ENCODE measurements at places on chromosomes 1 and 21.

DNA sequence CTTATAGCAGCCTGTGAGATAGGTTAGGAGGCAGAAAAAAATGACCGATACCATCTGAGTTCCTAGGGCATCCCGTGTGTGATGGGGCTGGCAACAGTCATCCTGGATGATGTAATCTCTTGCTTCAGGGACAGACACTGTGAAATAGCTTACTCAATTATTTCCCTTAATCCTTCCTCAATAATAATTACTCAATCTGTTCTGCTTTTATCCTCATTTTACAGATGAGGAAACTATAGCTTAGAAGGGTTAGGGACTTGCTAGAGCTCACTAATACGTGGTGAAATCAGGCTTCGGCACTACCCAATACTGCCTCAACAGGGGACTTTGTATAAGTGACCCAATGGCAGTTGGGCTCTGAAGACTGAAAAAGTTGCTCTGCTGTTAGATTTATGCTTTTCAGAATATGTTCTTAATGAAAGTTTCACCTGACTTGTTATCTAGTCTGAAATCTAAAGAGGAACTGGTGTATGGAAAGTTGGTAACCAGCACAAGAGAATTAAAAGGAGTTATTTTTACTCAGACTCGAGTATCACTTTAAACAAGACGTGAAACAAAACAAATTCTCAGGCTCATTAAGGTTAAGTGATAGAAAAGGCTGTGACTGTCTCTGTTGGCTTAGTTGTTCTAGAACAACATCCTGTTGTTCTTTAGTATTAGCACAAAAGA is 14.4 kb downstream of the CD55 start:
- DNase-seq = no peak

GRCh38 chr1:212514782-212515181 is 82.1 kb downstream of the NENF start:
- no peak for DNase-seq

- DNase-seq = no peak
These were observed 64.1 kb upstream of the RNPC3 start for GRCh38 chr1:103461161-103462105.

DNA sequence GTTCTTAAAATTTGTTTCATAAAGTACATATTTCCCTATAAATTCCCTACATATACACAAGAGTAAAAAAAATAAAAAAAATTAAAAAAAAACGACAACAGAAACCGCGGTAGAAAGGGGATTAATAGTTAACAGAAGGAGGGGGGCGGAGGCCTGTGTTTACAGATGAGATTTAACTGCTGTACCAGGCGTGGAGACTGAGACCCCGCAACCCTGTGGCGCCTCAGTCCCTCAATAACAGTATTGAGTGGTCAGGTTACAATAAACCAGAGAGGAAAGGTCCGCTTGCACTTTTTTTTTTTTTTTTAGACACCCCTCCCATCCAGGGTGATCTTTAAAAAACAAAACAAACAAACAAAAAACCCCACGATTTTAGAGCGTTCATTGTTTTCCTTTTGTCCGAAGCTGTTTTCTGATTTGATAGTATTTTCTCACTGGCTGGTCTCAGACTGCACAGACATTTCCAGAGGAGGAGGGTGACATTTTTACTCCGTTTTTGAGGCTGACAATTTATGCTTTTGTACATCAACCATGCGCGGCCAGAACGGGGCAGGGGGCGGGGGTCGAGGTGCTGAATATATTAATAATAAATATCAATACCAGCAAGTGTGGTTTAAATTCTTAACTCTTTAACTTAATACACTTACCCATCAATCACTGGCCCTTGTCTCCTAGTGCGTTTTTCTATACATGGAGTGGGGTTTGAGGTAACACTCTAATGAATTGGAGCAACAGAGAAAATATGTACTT is 1223.9 kb downstream of the BRINP3 start:
- DNase-seq = no peak

DNA sequence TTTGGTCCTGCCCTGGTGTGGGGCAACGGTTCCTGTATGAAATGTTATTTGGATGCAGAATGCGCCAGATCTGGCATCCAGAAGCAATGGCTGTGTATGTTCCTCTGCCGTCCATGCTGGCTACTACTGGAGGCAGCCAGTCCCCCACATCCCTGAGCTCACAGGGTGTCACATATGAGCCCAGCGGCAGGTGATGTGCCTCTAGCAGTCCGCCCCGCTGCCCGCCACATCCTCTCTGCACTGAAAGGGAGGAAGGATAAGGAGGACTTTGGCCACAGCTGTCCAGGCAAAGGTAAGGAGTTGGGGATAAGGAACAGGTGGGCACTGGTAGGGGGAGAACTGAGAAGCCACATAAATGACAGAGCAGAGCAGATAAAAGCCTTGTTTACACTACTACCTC is 305.3 kb upstream of the DAB1 start:
- DNase-seq = no peak

DNA sequence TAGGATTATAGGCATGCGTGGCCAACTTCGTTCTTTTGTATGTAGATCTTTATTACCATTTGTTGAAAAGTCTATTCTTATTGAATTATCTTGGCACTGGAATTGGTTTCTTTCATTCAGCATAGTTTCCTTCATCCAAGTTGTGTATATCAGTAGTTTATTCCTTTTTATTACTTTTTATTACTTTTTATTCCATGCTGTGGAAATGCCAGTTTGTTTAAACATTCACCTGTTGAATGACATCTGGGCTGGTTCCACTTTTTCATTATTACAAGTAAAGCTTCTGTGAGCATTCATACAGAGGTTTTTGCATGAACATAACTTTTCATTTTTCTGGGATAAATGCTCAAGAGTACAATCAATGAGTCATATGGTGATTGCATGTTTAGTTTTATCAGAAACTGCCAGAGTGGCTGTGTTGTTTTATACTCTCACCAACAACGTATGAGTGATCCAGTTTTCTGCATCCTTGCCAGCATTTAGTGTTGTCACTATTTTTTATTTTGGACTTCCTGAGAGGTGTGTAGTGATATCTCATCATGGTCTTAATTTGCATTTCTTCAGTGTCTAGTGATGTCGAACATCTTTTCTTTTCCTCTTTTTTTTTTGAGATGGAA is 28.6 kb downstream of the PTPRU start:
- no peak for DNase-seq

DNA sequence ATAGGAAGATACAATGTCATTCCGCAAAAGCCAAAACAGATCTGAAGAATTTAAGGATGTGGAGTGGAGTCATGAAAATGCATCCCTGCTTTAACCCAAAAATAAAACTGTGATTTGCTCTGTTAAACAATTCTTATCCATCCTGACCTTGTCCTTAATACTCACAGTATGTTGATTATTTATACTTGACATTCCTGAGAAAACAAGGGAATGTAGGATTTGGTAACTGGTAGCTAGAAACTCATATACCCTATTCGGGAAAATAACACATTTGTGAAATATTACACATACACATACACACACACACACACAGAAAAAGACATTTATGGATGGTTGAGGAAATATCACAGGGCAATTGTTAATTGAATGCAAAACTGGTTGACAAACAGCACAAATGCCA is 80.2 kb downstream of the FMN2 start:
- no peak for DNase-seq

DNA sequence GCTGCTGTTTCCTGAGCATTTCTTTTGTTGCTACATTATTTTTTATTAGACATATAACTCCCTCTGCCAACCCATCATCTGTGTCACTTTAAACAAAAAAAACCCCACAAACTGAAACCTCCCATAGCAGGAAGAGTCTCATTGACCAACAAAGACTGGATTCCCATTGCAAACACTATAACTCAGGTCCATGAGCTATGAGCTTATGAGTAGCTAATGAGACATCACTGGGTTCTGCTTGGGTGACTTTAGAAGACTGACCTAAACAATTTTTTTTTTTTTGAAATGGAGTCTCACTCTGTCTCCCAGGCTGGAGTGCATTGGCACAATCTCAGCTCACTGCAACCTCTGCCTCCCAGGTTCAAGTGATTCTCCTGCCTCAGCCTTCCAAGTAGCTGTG is 212.8 kb downstream of the LTN1 start:
- no peak for DNase-seq

DNA sequence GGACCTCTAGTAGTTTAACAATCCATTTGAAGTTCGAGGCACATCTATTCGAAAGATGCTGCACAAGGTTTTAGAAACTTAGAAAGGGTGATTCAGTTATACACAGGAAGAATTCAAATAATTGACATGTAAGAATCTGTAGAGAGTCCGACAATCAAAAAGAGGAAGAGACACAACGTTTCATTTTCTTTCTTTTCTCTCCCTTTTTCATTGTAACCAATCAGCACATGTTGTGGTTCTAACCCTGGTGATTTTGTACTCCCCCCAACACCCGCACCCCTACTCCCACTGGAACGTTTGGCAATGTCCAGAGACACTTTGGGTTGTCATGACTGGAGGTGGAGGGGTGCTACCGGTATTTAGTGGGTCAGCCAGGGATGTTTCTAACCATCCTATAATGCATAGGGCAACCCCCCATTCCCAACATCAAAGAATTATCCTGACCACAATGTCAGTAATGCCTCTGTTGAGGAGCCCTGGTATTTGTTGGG is 4.9 kb downstream of the TGFB2 start:
- no peak for DNase-seq
